Spinal cord (tissue), 10 donors: ENCODE measurements at places on chromosomes 3 and 15.

GRCh38 chr3:72270730-72271129 lies 485.8 kb upstream of the PROK2 start:
- no peak overlapping the region for H3K4me3 ChIP-seq
- no peak for DNase-seq

DNA sequence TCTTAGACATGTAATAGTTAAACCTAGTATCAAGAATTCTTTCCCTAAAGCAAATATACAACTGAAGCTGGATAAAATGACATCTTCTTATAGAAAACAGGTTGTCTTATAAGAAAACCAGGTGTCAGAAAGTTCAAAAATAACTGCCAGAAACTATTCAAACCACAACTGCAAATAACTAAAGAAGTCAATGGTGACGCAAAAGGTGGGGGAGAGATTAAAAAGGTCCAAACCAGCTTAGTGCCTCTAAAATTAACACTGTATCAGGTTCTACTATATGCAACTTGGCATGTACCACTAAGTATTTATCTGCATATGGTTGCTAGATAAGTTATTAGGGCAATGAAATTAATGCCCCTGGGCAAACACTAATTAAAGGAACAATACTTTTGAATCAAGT lies 136.8 kb downstream of the TBL1XR1 start:
- no peak overlapping the region for H3K4me3 ChIP-seq
- H3K36me3 ChIP-seq = no peaks in the 10 kb centered on the region
- no peak overlapping the region for H3K27ac ChIP-seq

DNA sequence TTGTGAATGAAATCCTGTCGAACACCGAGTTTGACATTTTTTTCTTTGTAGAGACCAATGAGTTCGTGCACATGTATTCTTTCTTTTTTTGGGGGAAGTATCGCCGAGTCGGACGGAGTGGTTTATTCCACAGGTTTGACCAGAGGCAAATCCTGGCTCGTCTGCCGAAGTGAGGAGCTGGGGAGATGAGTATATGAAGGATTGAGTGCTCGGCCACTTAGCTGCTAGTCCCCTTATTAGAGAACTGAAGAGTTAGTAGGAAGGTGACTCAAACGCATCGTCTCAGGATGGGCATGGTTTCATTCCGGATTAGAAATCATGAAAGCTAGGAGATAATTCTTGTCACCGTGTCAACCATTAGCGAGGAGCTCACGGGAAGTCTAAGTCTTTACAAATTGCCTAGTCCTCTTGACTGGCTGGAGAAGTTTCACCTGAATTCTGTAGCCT lies 154.7 kb upstream of the GOLIM4 start:
- no peaks in the 10 kb centered on the region for H3K27me3 ChIP-seq
- peak; percentile 54 for DNase-seq
- peak overlapping the region; percentile 80 for H3K4me3 ChIP-seq
- no peaks in the 10 kb centered on the region for H3K36me3 ChIP-seq
- peaks cover 13% of the 10 kb centered on the region for H3K4me1 ChIP-seq
- no peak overlapping the region for H3K27ac ChIP-seq

DNA sequence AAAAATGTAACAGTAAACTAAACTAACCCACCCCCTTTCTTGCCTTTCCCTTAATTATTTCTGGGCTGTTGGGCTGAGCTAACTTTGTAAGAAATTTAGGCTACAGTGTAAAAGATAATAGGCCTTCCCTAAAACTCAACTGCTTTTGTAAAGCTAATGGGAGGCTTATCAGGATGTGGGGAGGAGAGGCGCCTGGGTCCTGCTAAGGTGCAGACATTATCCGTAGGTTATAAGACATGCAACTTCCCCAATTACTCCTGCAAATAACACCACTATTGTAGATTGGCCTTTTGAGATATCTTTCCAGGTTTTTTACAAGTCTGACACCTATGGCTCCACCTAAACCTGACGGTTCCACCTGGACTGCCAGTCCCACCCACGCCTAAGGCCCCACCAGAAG lies 88.3 kb downstream of the NPAP1 start:
- no peaks in the 10 kb centered on the region for H3K4me1 ChIP-seq
- no peaks in the 10 kb centered on the region for H3K36me3 ChIP-seq
- H3K27me3 ChIP-seq = no peaks in the 10 kb centered on the region
- H3K4me3 ChIP-seq = no peak overlapping the region

- no peaks in the 10 kb centered on the region for H3K36me3 ChIP-seq
- no peak for DNase-seq
- H3K27ac ChIP-seq = peak overlapping the region; percentile 60
- peaks cover 6% of the 10 kb centered on the region for H3K27me3 ChIP-seq
- no peak overlapping the region for H3K4me3 ChIP-seq
- peaks cover 41% of the 10 kb centered on the region for H3K4me1 ChIP-seq
Measured at GRCh38 chr15:66617137-66618090, 51.6 kb upstream of the LCTL start.

DNA sequence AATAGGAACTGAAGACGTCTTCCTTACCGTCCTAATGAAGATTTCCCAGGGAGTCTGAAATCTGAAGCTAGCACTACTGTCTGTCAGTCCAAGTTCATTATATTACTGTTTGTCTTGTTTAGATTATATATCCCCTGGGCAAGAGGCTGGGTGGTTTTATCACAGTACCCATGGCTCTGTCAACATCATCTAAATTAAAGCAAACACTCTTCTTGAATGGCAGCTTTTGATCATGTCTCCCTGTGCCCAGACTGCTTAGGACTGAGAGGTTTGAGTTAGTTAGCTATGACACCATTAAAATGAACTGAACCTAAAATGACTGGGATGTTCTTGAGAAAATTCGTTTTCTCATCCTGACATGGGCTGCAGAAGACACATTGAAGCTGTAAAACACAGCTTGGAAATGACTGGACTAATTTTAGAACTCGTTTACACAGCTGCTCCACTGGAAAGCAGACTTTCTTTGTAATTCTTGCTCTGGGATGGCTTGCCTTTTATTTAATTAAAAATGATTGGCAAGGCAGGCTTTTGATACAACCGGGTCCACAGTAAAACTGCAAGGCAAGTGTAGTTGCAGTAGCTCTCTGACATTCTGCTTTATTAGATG lies 243.5 kb downstream of the MFSD1 start:
- DNase-seq = no peak
- no peaks in the 10 kb centered on the region for H3K27me3 ChIP-seq
- no peaks in the 10 kb centered on the region for H3K4me1 ChIP-seq
- no peaks in the 10 kb centered on the region for H3K36me3 ChIP-seq
- H3K27ac ChIP-seq = no peak overlapping the region

DNA sequence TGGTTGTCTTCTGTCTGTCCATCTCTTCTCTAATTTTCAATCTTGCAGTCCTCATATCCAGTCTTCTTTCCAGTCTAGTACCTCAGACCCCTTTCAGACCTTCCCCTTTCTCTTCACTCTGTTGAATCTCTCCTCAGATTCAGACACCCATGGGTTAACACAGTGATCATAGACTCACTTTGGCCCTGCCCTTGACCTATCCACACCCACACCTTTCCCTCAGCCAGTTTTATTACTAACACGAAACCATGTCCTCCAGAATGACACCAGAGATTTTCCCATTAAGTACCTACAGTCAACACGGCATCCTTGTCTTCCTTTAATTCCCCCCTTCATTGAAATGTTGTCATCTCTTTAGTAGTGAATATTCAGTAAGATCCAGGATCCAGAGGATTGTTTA lies 74.5 kb upstream of the UBE2E2 start:
- H3K27ac ChIP-seq = no peak overlapping the region
- DNase-seq = no peak
- no peaks in the 10 kb centered on the region for H3K4me1 ChIP-seq
- H3K4me3 ChIP-seq = no peak overlapping the region
- no peaks in the 10 kb centered on the region for H3K27me3 ChIP-seq
- no peaks in the 10 kb centered on the region for H3K36me3 ChIP-seq

GRCh38 chr3:22068619-22069018 lies 317.6 kb upstream of the ZNF385D start:
- no peak overlapping the region for H3K4me3 ChIP-seq
- no peak for DNase-seq
- no peaks in the 10 kb centered on the region for H3K36me3 ChIP-seq
- H3K27ac ChIP-seq = no peak overlapping the region
- no peaks in the 10 kb centered on the region for H3K4me1 ChIP-seq
- no peaks in the 10 kb centered on the region for H3K27me3 ChIP-seq

DNA sequence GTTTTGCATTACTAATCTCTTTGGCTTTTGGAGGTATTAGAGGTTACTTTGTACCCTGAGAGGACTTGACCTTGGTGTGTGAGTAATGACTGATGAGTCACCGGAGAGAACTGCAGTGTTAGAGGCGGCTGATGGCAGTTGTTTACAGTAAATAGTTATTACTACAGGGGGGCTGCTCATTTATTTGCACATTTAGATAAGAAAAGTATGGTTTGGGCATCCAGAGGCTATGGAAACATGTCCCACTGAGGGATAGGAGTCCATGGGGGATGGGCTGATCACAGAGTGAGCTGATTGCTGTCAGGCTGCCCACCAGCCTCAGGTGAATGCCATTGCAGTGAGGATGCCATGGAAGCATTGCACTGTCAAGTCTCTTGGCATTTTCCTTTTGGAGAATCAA lies 17.3 kb upstream of the STAC start:
- no peaks in the 10 kb centered on the region for H3K27me3 ChIP-seq
- no peak overlapping the region for H3K4me3 ChIP-seq
- no peak for DNase-seq
- no peaks in the 10 kb centered on the region for H3K36me3 ChIP-seq

GRCh38 chr3:73134034-73134433 lies 72.6 kb downstream of the EBLN2 start:
- H3K27ac ChIP-seq = no peak overlapping the region
- H3K4me1 ChIP-seq = no peaks in the 10 kb centered on the region
- no peaks in the 10 kb centered on the region for H3K27me3 ChIP-seq
- H3K4me3 ChIP-seq = no peak overlapping the region
